ENCODE measurements at places on chromosomes 7 and 10.

DNA sequence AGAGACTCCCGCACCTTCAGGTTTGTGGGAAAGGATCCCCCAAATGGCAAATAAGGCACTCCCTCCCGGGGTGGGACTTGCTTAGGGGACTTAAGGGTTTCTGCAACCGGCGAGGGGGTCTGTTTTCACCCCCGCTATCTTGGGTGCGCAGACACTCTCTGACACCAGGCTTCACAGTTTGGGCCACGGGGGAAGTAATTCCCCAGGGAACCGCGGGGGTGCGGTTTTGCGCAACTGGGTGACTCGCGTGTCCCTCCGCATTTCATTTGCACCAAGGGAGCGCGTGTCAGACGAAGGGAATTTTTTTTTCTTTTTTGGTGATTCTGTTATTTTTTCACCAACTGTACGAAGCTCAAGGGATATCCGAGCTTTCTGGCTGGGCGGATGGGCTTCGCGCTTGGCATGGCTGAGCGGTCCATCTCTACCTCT is 1.7 kb downstream of the GRM8 start:
- DNase-seq, result no peak

GRCh38 chr7:17944720-17945119 is 4.4 kb upstream of the SNX13 start:
- DNase-seq, result no peak

- no peak for DNase-seq
Observed at GRCh38 chr10:97796651-97797050, 24.9 kb upstream of the SFRP5 start.

GRCh38 chr7:81973117-81973516 is 203.3 kb upstream of the HGF start:
- no peak for DNase-seq

DNA sequence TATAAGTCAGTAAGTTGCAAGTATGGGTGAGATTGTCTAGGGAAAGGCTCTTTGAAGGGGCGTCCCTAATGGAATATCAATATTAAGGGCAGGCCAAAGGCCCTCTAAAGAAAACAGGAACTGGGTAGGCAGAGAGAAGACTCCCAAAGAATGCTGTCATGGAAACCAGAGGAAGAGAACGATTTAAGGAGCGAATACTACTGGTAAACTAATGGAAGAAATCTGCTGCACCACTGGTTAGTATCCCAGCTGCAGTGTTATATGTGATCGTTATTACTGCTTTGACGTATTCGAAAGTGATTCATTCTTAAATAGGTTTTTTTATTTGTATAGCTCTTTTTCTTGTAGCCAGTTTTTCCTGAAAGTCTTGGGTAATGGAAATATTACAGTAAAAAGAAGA is 1.3 kb downstream of the CASP2 start:
- DNase-seq, result no peak

- DNase-seq, result no peak
Observed at GRCh38 chr10:112335111-112335867, 38.6 kb upstream of the ACSL5 start.

GRCh38 chr7:70317356-70317755 is 719.1 kb downstream of the AUTS2 start:
- DNase-seq, result no peak
